ENCODE measurements at places on chromosomes 2 and 18.

- H3K36me3 ChIP-seq, result no peaks in the 10 kb centered on the region
- no peak overlapping the region for H3K4me3 ChIP-seq
- no peak overlapping the region for H3K27ac ChIP-seq
- H3K4me1 ChIP-seq, result peaks cover 12% of the 10 kb centered on the region
These were observed 74.4 kb upstream of the CTDP1 start for GRCh38 chr18:79604913-79605880.

GRCh38 chr18:70994116-70994515 is 705.3 kb downstream of the SOCS6 start:
- no peaks in the 10 kb centered on the region for H3K4me1 ChIP-seq
- peaks cover 10% of the 10 kb centered on the region for H3K27me3 ChIP-seq
- no peak for DNase-seq
- H3K27ac ChIP-seq, result no peak overlapping the region
- H3K4me3 ChIP-seq, result no peak overlapping the region
- H3K36me3 ChIP-seq, result no peaks in the 10 kb centered on the region

DNA sequence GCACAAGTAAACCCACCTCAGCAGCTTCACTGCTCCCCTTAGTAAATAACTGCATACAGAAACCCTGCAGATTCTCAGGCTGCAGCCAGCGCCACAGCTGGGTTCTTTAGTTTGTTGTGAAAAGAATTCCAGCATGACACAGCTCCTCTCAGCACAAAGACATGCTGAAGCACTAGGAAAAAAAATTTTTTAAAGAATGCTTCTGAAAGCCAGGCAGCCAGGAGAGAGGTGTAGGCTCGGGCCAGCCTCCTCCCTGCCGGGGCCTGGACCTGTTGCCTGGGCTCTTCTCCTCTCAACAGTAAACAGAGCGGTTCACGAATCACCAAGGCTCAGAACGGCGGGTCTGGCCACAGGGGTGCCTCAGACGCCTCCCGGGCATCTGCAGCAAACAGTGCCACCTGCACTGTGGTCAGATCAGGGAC is 95.7 kb upstream of the POU3F3 start:
- no peak for DNase-seq
- no peaks in the 10 kb centered on the region for H3K36me3 ChIP-seq
- H3K4me1 ChIP-seq, result no peaks in the 10 kb centered on the region
- peaks cover 12% of the 10 kb centered on the region for H3K27me3 ChIP-seq

GRCh38 chr2:133360190-133360589 is 208.1 kb downstream of the NCKAP5 start:
- H3K4me1 ChIP-seq, result no peaks in the 10 kb centered on the region
- no peak overlapping the region for H3K27ac ChIP-seq
- H3K36me3 ChIP-seq, result no peaks in the 10 kb centered on the region

DNA sequence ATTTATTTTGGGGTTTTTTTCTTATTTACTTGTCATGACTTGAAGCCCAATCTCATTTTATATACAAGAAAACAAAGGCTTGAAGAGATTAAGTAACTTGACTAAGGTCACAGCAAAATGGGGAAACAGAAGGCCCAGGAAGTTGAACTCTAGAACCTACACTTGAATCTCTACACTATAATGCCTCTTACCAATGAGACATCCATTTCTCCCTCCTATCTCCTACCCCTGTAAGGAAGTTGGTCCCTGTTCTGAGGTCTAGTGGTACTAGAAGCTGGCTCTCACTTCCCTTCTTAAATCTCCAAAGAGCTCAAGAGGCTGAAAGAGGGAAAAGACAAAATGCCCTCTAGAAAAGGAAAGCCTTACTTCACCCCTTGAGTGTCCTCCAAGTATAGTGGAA is 25.5 kb upstream of the IHH start:
- DNase-seq, result no peak
- H3K4me1 ChIP-seq, result peaks cover 19% of the 10 kb centered on the region
- H3K36me3 ChIP-seq, result no peaks in the 10 kb centered on the region
- H3K27me3 ChIP-seq, result no peaks in the 10 kb centered on the region
- no peak overlapping the region for H3K4me3 ChIP-seq
- no peak overlapping the region for H3K27ac ChIP-seq

Measured in naive thymus-derived CD8-positive, alpha-beta T cell (primary cell).